Left kidney (tissue), 8 donors: ENCODE measurements at places on chromosomes 4 and X. TPM values are rescaled to one million over a fixed set of nuclear protein-coding genes. Genes with fewer than 3 reads are reported as not detected.

The PNPLA4 gene
- 25.2 TPM for polyA plus RNA-seq

The STS gene
- polyA plus RNA-seq: 6.5 TPM

The EDNRA gene
- 88.5 TPM for polyA plus RNA-seq

The CTAG1B gene
- not detected for polyA plus RNA-seq

The SRPK3 gene
- polyA plus RNA-seq: 0.73 TPM

The SH3BP2 gene
- 34.4 TPM for polyA plus RNA-seq

The GNRHR gene
- 0.96 TPM for polyA plus RNA-seq

DNA sequence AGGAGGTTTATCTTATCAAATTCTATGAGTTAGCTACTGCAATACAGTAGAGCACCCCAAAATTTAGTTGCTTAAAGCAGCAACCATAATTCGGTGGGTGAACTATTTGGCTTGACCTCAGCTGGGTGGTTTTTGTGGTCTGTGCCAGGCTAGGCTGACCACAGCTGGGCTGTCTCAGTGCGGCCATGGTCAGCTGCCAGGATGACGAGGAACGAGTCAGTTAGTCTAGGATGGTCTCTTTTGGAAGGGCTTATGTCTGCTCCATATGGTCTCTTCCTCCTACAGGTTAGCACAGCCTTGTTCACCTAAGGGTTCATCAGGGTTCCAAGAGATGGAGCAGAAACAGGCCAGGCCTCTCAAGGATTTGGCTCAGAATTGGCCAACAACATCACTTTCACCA is 210.4 kb downstream of the PALLD start:
- DNase-seq: no peak

- DNase-seq: no peak
Measured at GRCh38 chrX:45322820-45323219, 122.1 kb upstream of the DIPK2B start.

DNA sequence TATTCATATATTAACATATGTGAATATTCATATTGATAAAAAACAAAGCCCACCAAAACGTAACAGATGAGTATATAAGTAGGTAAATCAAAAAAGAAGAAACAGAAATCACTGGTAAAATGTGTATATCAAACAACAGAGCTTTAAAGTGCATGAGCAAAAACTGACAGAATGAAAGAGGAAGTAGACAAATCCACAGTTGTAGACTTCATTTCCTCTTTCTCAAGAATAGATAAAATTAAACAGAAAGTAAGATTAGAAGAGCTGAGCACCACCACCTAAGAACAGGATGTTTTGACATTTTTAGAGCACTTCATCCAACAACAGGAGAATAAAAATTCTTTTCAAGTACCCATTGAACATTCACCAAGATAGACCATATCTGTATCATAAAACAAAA is 64.6 kb downstream of the CNKSR2 start:
- DNase-seq: no peak

GRCh38 chr4:31261632-31262031 is 541.5 kb downstream of the PCDH7 start:
- no peak for DNase-seq

DNA sequence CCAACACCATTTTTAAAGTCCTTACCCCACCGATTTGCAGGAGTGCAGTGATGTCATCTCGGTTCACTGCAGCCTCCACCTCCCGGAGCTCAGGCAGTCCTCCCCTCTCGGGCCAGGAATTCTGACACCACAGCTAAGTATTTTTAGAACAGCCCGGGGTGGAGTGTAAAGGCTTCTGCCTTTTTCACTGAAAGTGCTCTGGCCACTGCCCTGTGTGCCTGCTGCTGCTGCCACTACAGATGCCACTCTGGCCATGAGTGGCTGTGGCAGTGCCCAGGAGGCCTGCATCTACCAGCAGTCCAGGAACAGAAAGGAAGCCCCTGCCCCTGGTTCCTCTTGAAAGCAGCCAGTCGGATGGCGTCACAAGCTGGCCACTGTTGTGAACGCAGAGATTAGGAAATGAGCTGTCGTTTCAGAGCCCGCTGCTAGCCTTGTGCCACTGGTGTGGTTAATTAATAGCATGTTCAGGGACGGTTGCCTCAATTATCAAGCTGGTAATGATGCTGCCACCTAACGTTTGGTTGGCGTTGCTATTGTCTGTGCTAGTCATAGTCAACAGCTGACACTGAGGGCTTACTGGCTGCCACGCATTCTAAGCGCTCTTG is 23.6 kb upstream of the TBC1D14 start:
- no peak for DNase-seq

DNA sequence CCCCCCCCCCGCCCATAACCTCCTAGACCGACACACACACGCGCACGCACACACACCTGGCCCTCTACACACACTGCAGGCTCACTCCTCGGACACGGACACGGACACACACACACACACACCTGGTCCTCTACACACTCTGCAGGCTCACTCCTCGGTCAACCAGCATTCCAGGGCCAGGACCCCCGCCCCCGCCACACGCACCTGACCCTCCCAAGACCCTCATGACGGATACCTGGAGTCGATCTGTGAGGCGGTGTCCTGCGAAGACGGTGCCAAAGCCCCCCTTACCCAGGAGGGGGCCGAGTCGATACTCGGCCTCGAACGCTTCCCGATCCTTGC is 552 bp downstream of the PIM2 start:
- DNase-seq: no peak

GRCh38 chr4:159013692-159014091 is 89.2 kb upstream of the RAPGEF2 start:
- DNase-seq: no peak

- no peak for DNase-seq
Measured at GRCh38 chr4:142366769-142367181, 479.3 kb downstream of the INPP4B start.

- no peak for DNase-seq
Measured at GRCh38 chrX:53356186-53356585, 66.3 kb downstream of the SMC1A start.

DNA sequence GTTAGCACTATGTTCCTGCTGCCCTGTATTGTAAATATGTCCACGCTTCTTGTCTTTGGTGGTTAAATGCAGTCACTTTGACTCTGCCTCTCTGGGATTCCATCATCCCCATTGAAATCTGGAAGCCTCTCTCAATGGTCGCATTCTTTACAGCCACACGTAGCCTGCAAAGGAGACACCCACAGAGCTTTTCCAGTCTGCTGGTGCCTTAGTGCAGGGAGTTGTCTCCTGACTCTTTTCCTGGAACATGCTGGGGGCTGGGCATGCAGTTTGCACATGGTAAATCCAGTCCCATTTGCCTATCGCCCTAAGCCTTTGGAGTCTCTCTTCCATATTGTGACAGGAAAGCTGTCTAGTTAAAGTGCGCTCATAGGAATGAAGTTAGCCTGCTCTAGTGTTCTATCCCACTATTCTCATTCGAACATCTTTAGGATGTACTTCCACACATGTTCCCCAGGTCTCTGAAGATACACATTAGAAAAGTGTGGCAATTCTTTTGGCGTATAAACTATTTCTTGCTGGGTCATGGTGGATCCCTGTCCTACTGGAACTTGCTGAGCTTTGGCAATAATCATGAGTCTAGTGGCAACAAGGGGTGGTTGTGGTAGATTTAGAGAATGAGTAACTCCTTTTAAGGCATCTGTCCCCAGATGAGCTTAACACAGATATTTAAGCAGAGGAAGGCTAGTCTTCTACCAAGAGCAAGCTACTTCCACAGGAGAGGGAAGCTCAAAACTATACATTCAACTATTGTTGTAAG is 33.7 kb downstream of the COQ2 start:
- no peak for DNase-seq

GRCh38 chr4:113469926-113470325 is 291.6 kb downstream of the CAMK2D start:
- no peak for DNase-seq

GRCh38 chr4:43391069-43391468 is 498.6 kb downstream of the GRXCR1 start:
- DNase-seq: no peak

DNA sequence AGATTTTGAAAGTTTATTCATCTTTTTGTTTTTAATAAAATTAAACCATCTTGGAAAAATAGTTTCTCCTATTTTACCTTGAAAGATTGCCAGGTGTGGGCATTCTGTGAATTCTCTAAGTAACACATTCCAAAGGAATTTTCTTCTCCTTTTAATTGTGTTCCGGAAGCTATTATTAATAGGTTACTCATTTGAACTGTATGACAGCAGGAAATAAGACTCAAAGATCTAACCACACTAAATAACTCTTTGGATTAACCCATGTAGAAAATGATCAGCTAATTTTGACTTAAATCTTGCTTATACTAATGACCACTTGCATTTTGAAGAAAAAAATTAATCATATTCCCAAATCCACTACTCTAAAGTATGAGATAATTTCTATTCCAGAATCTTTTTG is 17.6 kb upstream of the CCNI start:
- DNase-seq: no peak

DNA sequence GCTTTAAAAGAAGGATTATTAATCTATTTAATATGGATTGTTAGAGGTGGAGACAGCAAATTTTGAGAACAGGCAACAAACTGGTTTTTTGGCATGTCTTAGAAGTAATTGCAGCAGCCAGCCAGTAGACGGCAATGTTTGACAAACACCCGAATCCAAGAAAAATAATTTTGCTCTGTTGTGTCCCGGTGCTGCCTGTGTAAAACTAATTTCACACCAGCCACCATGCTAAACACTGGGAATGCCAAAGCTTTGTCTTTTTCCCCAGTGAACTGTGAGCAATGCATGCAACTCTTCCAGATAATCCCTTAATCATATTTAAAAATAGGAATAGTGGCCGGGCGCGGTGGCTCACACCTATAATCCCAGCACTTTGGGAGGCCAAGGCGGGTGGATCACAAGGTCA is 25.9 kb downstream of the SMIM31 start:
- DNase-seq: peak; percentile 57

DNA sequence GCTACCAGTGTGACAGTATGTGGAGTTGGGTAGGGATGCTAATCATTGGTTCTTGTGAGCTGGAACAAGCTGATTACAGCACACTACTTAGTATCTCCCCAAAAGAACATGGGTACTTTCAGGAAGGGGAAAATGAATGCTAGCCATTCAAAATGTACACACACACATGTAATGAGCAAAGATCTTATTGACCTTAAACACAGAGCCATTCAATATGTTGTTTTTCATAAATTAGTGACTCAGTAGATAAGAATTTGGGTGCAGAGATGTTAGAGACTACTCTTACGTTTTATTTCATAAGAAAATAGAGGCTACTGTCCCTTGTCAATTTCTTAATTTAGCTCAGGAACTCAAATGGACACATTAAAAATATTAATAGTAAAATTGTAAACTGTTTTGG is 509.5 kb upstream of the ATOH1 start:
- DNase-seq: no peak

DNA sequence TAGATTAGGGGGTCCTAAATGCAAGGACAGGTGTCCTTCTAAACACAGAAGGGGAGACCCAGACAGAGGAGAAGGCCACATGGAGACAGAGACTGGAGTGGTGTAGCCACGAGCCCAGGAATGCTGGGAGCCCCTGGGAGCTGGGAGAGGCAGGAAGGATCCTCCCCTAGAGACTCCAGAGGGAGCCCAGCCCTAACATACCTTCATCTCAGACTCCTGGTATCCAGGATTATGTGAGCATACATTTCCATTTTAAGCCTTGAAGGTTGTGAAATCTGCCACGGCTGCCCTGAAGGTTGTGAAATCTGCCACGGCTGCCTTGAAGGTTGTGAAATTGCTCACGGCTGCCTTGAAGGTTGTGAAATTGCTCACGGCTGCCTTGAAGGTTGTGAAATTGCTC is 148.4 kb downstream of the ASMT start:
- no peak for DNase-seq

GRCh38 chr4:41124916-41125548 is 89.3 kb downstream of the APBB2 start:
- no peak for DNase-seq

DNA sequence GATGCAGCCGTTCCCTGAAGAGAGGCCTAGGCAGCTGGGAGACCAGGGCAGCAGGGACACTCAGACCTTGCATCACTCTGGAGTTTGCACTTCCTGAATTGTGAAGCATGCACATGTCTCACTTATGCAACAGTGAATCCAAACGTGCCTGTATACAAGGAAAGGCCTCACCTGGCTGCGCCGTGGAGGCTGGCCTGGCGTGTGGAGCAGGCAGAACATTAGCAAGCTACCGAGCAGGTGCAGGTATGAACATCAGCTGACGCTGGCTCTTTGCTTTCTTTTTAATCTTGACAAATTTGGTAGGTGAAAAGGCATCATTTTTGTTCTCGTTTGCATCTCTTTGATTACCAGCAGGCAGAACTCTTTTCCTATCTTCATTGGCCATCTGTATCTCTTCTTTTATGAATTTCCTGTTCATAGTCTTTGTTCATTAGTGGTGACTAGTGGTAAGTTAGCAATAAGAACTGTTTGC is 37.1 kb upstream of the IRAK1 start:
- no peak for DNase-seq

DNA sequence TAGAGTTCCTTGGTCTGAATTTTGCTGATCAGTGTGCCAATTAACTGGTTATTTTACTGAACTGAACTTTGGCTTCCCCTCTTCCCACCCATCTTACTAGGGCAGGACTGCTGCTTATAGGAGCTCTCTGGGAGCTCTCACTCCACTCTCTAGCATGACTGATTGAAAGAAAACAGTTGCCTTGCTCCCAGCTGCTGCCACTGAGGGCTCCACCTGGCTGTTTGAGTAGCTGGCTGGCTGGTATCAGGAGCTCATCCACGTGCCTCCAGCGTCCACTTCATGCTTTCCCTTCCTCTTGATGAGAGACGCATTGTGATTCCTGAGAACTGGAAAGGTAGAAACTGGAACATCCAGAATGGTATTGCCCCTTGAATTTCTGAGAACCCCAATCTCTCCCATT is 73.0 kb upstream of the KLHL13 start:
- no peak for DNase-seq

DNA sequence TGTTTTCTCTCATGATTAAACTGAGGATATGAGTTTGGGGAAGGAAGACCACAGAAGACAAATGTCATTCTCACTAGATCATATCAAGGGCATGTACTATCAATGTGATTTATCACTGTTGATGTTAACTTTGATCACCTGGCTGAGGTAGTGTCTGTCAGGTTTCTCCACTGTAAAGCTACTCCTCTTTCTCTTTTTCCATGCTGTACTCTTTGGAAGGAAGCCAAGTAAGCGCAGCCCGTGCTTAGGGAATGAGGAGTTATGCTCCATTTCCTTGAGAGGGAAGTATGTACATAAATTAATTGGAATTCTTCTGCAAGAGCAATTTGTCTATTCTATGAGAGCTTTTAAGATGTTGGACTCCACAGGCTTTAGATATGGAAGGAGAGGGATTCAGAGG is 4.0 kb upstream of the KANTR start:
- DNase-seq: no peak

DNA sequence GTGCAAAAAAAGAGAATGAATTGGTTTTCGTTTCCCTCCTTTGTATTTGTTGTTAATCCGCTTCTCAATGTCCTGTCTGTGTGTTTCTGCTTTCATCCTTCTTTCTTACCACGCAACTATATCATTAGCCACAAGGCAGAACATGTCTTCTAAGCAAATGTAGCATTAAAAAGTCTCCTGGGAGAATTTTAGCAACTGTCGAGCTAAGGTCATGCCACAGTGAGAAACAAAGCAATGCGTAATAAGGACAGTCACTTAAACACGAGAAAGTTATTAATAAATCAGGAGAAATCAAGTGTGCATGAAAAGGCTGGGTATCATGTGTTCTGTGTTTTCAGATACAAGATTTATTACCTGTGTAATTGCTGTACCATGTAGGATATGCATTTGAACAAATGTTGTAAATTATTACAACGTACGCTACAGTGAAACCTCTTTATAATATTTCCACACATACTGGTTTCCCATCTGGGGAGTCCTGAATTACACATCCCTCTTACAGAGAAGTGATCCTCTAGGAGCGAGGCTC is 890.8 kb downstream of the TRIML1 start:
- no peak for DNase-seq

- DNase-seq: no peak
Measured at GRCh38 chr4:53830511-53830910, 233.9 kb downstream of the CHIC2 start.

- DNase-seq: peak; percentile 55
Measured at GRCh38 chrX:74536832-74537371, 77.5 kb downstream of the RLIM start.
